Activated CD4-positive, CD25-positive, alpha-beta regulatory T cell treated with anti-CD3 and anti-CD28 coated beads, Interleukin-2, amount 50 U/mL, for 24 hours (primary cell): ENCODE measurements at places on chromosomes 1 and 21.

GRCh38 chr1:64942675-64943074, 23.7 kb downstream of the JAK1 start:
- ATAC-seq = no peak

DNA sequence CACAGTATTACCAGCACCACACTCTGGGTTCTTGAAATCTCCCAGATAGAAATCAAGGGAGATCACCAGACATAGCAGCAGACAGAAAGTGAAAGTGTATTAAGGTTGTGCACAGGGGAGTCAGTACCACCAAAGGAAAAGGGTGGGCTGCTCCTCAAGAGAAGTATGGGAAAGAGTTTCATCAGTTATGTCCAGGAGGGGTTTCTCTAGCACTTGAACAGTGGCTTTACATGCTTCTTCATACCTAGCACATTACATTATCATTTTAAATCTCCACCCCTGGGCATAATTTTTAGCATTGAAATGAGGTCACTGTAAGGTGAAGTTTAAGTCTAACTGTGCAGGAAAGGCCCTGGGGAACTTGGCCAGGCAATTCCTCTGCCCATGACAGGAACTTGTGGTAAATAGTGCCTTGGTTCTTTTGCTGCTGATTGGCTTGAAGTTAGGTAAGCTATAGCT, 601.0 kb downstream of the NUF2 start:
- no peak for ATAC-seq

DNA sequence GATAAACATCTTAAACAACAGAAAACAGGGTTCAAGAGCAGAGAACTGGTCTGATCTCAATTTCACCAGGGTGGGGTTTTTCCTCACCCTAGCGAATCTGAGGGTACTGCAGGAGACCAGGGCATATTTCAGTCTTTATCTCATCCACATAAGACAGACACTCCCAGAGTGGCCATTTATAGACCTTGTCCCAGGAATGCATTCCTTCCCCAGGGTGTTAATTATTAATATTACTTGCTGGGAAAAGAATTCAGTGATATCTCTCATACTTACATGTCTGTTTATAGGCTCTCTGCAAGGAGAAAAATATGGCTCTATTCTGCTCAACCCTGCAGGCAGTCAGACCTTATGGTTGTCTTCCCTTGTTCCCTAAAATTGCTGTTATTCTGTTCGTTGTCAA, 84.1 kb downstream of the LYPLAL1 start:
- no peak for ATAC-seq

- ATAC-seq = no peak
Observed at GRCh38 chr1:221840511-221841243, 98.8 kb upstream of the DUSP10 start.

DNA sequence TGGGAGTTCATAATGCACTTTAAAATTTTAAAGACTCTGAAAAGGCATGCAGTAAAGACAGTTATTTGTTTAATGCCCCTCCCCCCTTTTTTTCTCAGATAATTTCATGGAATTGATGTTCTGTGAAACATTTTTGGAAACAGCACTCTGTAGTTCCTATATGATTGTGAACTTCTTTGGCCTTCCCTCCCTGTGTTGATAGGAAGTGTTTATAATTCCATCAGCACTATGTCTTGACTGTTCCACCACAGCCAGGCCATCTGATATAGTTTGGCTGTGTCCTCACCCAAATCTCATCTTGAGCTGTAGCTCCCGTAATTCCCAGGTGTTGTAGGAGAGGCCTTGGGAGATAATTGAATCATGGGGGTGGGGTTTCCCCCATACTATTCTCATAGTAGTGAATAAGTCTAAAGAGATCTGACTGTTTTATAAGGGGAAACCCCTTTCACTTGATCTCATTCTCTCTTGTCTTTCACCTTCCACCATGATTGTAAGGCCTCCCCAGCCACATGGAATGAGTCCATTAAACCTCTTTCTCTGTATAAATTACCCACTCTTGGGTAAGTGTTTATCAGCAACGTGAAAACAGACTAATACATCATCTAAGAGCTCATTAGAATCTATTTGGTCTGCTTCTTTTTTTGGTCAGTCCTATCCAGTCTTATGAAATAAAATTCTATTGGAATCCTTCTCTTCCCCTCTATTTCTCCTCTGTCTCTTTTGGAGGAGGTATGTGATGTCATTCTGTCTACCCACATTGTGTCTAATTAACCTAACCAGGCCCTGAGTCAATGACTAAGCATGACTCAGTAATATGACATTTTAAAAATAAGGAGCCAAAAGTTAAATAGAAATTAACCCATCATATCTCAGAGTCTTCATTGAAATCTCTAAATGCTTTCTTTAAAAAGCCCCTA, 8.9 kb downstream of the CCDC185 start:
- ATAC-seq = peak; percentile 94

- ATAC-seq = no peak
Observed at GRCh38 chr1:114130213-114130612, 23.5 kb downstream of the SYT6 start.

GRCh38 chr1:47996406-47997226, 569 bp downstream of the TRABD2B start:
- no peak for ATAC-seq

DNA sequence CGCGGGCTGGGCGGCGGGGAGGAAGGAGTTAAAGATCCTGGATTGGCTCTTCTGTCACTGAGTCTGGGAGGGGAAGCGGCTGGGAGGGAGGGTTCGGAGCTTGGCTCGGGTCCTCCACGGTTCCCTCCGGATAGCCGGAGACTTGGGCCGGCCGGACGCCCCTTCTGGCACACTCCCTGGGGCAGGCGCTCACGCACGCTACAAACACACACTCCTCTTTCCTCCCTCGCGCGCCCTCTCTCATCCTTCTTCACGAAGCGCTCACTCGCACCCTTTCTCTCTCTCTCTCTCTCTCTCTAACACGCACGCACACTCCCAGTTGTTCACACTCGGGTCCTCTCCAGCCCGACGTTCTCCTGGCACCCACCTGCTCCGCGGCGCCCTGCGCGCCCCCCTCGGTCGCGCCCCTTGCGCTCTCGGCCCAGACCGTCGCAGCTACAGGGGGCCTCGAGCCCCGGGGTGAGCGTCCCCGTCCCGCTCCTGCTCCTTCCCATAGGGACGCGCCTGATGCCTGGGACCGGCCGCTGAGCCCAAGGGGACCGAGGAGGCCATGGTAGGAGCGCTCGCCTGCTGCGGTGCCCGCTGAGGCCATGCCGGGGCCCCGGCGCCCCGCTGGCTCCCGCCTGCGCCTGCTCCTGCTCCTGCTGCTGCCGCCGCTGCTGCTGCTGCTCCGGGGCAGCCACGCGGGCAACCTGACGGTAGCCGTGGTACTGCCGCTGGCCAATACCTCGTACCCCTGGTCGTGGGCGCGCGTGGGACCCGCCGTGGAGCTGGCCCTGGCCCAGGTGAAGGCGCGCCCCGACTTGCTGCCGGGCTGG, at the start of gene NPR1:
NPR1 (plus strand) TSS at position 170 of the 818 bp plus-strand sequence; CDS start at position 591, 421 bp downstream.
- ATAC-seq = peak; percentile 48

GRCh38 chr1:190226006-190226405, 251.7 kb downstream of the BRINP3 start:
- ATAC-seq = no peak

DNA sequence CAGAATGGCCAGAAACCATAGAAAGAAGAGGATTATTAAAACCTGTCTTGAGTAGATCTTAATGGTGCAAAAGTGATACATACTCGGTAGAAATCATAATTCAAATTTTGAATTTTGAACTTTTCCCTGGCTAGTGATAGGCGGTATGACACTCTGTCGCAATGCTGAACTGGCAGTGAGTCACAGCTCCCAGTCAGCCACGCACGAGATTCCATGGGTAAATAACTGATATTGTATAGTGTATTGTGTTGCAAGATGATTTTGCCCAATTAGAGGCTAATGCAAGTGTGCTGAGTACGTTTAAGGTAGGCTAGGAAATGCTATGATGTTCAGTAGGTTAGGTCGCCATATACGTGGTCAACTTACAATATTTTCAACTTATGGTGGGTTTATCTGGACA, 207.0 kb downstream of the SIPA1L2 start:
- ATAC-seq = no peak

GRCh38 chr1:93692026-93692425, 10.4 kb upstream of the BCAR3 start:
- no peak for ATAC-seq

DNA sequence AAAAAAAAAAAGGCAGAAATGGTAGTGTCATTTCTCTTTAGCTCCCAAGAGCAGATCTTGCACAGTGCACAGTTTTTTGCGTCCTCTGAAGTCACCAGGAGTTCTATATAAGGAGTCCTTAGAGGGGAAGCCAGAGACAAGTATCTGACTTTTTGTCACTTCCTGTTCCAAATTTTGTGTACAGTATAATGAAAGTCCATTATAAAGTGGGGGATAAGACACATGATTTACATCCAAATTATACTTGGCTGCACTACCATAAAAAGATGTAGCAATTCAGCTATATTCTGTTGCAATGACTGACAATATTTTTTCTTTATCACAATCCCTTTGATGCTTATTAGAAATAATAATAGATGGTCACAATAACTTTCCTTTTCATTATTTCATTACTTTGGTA, 1276.9 kb upstream of the ADGRL2 start:
- ATAC-seq = no peak

GRCh38 chr1:151058692-151059091, 730 bp downstream of the CDC42SE1 start:
- no peak for ATAC-seq

DNA sequence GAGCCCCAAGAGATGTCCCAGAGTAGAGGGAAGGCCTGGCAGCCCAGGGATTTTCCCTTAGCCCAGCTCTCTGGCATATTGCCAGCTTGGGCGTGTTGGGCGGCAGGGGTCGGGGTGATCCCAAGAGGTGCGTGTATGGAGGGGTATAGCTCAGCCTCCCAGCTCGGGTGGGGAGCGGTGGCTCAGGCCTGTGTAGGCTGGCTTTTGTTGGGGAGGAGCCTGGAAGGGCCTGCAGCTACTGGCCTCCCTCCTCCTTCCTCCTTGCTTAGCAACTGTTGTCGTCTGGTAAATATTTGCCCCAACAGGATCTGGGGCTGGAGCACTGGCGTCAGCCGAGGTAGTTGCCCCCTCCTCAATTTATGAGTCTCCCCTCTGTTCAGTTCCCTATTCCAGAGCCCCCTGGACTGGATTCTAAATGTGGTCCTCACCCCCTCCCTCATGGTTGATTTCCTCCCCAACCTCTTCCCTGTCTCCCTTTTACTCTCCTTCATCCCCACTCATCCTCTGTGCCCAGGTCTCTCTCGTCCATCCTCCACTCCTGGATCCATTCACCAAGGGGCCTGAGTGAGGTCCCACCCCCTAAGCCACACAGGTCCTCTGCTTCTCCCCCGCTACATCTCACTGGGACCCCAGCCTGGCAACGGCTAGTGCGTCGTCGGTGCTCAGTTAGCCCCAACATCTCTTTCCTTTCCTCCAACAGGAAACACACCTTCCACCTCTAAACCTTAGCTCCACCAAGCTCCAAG, 10.3 kb upstream of the LMNA start:
- ATAC-seq = no peak

- no peak for ATAC-seq
Observed at GRCh38 chr21:33840771-33841170, 74.8 kb downstream of the ATP5PO start.

GRCh38 chr1:235074523-235075047, 54.1 kb downstream of the TOMM20 start:
- peak; percentile 76 for ATAC-seq

DNA sequence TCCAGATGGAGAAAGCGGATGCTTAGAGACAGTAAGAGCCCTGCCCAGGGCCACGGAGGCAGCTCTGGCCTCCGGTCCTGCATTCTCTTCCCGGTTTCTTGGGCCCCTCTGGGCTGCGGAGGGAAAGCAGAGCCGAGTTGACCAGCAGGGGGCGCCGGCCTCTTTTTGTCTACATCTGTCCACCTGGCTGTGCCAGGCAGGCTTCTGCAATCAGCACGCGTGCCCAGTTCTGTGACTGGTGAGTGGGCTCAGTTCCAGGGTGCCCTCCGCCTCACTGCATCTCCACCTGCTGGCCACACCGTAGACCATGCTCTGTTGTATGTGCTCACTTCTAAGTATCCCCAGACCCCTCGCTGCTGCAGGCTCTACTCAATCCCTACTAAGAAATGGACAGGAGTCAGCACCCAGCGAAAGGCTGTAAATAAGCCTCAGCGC, 6.7 kb upstream of the HUNK start:
- ATAC-seq = peak; percentile 38

- no peak for ATAC-seq
Observed at GRCh38 chr1:28091043-28091781, 2.8 kb upstream of the EYA3 start.

- no peak for ATAC-seq
Observed at GRCh38 chr1:238488401-238488800, 597.7 kb upstream of the ZP4 start.

- ATAC-seq = no peak
Observed at GRCh38 chr1:203289982-203290260, 15.4 kb upstream of the BTG2 start.

GRCh38 chr1:112712701-112713128, 2.4 kb downstream of the PPM1J start:
- ATAC-seq = no peak

- ATAC-seq = no peak
Observed at GRCh38 chr1:62437273-62437940, 558 bp downstream of the USP1 start.

GRCh38 chr1:78543941-78544643, 53.3 kb downstream of the PTGFR start:
- ATAC-seq = no peak

- ATAC-seq = no peak
Observed at GRCh38 chr1:218462587-218462986, 117.5 kb downstream of the TGFB2 start.

GRCh38 chr1:58287894-58288623, 258.5 kb downstream of the OMA1 start:
- ATAC-seq = no peak

DNA sequence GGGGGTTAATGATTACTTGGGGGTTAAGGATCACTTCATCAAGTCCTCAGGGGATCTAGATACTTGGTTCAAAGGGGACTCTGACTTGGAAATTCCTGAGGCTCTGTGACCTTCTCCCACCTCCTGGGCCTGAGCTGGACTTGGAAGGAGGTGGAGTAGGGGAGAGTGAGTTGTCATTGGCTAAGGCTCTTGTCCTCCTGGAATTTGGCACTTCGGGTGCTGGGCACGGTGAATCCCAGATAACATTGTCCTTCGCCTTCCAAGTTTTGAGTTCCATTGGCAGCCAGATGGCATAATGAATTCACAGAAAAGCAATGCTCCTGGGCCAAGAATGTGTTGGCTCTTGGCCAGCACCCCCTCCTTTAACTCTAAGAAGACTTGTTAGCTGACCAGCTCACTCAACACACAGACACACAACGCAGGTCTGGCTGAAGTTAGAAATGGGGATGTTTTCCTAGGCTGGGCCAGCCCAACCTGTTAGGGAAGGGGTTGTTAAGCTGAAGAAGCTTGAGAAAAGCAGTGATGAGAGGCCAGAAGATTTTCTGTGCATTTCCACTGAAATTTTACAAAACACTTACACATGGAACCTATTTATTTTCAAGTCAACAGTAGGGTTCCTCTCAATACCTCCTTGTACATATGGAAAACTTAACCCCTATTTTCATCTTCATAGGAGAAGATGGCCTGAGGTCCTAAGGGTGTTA, 29.7 kb downstream of the SLC26A9 start:
- no peak for ATAC-seq
